ENCODE measurements at places on chromosomes 3 and 15.

DNA sequence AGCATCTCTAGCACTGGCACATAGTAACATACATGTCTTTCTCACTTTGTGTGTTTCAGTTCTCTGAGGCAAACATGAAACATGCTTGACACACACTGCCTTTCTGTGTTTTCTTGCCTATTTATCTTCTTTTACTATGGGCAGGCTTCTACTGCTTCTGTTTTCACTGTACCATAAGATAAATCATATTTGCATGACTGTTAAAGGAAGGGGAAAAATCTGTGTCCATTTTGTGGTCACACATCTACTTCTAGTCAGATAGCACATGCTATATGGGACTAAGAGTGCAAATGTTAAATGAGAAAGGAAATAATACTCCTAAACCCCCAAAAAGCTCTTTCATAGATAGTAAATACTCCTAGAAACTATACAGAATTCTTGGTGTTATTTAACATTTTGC is 386.4 kb downstream of the ZBTB20 start:
- DNase-seq: no peak

DNA sequence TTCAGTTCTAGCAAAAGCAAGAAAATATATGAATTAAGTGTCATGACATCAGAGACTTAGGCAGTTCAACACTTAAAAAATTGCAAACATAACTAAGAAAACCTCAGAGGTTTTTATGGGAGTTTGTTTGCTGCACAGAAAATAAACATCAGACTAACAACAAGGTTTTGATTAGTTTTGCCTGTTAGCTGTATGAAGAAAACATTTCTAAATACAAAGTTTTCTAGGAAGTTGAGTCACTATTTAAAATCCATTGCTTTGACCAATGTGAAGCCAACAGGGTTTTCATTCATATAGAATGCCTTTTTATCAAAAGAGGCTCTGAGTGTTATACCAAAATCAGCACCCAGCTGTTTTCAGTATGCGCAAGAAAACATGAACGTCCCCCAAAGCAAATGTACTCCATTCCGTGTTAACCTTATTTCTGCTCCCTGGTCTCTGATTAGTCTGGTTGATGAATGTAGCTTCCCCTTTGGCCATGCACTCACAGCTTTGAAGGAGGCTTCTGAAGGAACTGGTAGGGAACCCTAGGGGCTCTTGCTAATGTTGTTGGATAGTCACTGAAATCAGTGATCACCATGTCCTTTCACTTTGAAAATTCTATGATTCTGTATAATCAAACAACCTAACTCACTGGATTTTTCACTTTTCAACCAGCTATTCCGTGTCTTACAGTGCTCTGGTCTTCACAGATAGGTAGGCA is 89.6 kb upstream of the TSEN2 start:
- DNase-seq: no peak

DNA sequence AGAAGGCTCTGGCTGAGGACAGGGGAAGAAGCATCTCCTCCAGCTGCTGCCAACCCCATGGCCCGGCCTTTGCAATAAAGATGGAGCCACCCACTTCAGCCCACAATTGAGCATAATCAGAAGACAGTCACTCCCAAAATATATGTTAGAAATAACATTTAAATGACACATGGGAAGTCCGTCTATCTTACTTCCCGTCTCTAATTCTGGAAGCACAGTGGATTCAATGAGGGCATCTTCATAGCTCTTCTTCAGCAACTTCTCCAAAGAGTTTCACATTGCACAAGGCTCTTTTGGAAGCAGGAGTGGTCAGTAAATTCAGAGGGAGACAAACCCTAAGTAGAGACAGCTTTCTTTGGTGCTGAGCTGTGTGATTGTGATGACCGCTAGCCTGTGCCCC is 67.0 kb upstream of the SEC61A1 start:
- no peak for DNase-seq

DNA sequence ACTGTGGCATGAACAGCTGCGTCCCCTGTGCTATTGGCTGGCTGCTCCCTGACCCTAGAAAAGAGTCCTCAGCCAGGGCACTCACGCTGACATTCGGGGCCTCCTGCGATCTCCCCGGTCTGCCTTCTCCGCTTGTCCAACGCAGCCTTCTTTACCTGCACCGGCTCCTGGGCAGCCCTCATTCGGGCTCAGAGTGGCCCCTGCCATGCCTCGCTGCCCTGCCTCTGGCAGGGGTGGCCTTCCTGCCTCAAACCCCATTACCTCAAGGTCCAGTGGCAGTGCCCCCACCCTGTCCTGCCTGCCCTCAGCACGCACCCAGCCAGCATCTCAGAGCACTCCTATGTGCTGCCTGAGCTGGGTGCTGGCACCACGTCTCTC is 86.5 kb downstream of the TBC1D2B start:
- no peak for DNase-seq

GRCh38 chr15:75921732-75922703 is 18.3 kb downstream of the FBXO22 start:
- peak; percentile 77 for DNase-seq

GRCh38 chr3:60294181-60294580 is 957.1 kb downstream of the FHIT start:
- no peak for DNase-seq

DNA sequence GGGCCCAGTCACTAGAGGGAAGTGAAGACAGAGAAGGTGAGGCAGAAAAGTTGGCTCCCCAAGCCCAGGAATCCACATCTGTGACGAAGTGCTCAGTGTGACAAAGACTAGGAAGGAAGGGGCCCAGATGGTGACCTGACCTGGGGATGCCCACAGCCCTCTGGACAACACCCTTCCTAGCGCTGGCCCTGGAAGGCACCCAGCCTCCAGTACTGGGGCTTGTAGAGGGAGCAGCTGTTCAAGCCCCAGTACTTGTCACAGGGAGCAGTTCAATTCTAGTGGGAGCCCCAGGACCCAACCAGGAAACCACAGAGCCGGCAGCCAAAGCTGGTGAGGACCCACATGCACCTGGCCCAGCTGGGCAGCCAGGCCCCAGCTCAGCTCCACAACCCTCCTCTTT is 190.8 kb downstream of the XXYLT1 start:
- DNase-seq: no peak

All from Kasumi-1 (cell line).